ENCODE measurements at places on chromosomes 2 and 18. TPM values are rescaled to one million over a fixed set of nuclear protein-coding genes. Genes with fewer than 3 reads are reported as not detected.

The ZAP70 gene
- total RNA-seq: 13.4 TPM

The DSG3 gene
- not detected for total RNA-seq

The NEU2 gene
- total RNA-seq: not detected

The OR6B2 gene
- total RNA-seq: not detected

DNA sequence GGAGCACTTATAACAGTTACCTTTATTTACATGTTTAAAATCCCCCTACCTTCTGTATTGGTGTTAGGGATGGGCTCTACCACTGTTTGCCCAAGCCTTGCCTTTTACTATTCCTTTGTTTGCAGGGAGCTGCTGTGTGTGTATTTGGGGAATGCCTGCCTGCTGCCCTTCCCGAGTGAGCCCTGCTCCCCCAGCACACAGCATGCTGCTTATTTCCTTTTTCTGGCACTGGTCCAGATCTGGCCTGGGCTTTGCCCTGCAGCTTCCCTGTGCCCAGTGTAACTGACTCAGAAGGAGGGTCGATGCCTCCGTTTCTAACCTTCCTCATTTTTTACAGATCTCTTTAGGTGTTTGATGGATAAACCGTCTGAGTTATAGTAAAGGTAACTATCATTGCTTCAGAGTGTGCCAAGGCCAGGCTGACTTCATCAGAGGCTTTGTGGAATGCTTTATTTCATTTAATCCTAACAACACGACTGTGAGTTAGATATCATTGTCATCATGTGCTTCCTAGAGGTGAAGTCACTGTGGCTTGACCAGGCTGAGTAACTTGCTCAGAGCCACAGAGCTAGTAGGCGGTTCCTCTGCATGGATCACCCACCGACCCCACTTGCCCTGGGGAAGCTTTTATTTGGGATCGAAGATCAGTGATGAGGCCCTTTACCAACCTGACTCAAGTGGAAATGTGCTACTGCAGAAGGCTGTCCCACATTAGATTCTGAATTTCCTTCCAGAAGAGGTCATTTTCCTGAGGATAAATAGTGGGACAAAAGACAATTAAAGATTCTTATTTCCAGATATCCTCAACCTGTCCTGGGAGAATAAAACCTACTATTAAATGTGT, 238.8 kb downstream of the ZNF407 start:
- DNase-seq: no peak
- H3K4me3 ChIP-seq: no peak overlapping the region
- no peaks in the 10 kb centered on the region for H3K36me3 ChIP-seq
- no peaks in the 10 kb centered on the region for H3K27me3 ChIP-seq

DNA sequence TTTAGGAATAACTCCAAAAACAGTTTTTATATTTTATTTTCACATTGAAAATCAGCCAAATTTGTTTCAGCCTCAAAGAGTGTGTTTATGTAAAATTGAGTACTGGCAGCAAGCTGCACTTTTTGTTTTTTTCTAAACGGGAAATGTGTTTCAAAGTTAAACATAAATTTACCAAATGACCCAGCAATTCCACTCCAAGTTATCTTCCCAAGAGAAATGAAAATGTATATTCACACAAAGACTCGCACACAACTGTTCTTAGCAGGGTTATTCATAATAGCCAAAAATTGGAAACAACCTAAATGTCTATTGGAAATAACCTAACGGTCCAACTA, 9.3 kb downstream of the ALPK2 start:
- no peaks in the 10 kb centered on the region for H3K36me3 ChIP-seq
- H3K4me3 ChIP-seq: no peak overlapping the region
- peaks cover 8% of the 10 kb centered on the region for H3K4me1 ChIP-seq
- no peak for DNase-seq
- H3K27me3 ChIP-seq: no peaks in the 10 kb centered on the region
- no peak overlapping the region for H3K27ac ChIP-seq

- no peaks in the 10 kb centered on the region for H3K4me1 ChIP-seq
- H3K27me3 ChIP-seq: peaks cover 5% of the 10 kb centered on the region
- no peaks in the 10 kb centered on the region for H3K36me3 ChIP-seq
- DNase-seq: no peak
These were observed 598.8 kb downstream of the SUCLG1 start for GRCh38 chr2:83860320-83860719.
